ENCODE measurements at places on chromosomes 7 and 10.

DNA sequence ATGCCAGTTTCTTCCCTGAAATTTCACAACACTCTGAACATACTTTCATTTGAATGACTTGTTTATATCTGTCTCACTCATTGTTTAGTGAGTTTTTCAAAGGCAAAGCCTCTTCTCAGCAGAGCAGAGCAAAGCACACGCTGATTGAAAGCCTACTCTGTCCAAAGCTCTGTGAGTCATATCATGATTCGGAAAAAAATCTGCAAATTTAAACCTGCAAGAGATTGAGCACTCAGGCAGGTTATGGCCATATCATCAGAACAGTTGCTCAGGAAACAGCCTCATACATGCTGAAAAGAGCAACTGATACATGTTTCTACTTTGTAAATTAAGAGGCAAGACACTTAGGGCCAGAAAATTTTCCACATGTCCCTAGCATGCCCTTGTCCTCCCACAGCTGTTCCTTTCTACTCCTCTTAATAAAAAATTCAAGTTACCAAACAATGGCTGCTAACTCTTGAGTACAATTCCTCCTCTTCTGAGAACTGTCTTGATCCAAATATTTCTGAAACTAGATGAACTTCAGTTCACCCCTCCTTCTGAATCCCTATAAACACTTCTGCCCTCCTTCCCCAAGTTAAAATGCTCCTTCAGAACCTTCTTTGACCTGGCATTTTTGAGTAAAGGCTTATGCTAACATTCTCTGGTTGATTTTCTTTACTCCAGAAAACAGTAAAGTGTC is 140.6 kb upstream of the HPS1 start:
- no peak for DNase-seq

DNA sequence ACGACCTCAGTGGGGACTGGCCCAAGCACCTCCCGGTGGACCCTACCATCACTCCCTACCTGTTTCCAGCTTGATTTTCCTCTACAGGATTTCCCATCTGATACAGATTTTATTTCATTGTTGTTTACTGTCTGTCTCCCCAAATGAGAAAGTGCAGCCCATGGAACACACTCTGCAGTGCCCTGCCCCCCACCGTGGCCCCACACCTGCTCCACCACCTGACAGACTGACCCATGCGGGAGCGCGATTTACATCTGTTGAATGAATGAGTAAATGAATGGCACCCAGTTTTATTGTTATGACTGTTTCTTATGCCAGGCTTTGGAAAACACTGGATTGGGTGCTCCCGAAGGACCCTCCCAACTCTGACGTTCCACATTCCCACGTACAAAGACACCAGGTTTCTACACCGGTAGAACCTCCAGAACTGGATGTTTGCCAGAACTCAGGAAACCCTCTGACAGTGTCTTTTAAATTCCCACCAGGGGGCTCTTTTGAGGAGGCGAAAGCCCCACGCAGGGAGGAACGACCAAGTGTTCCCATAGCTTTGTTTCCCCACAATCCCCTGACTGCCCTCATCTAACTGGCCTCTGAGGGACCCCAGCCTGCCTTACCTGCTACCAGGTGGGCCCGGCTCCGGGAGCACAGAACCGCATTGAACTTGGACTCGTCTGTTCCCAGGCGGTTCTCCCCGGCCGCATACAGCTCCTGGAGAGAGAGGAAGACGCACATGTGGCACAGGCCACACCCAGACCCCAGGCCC is 29.0 kb downstream of the PLAC9 start:
- peak; percentile 13 for DNase-seq

DNA sequence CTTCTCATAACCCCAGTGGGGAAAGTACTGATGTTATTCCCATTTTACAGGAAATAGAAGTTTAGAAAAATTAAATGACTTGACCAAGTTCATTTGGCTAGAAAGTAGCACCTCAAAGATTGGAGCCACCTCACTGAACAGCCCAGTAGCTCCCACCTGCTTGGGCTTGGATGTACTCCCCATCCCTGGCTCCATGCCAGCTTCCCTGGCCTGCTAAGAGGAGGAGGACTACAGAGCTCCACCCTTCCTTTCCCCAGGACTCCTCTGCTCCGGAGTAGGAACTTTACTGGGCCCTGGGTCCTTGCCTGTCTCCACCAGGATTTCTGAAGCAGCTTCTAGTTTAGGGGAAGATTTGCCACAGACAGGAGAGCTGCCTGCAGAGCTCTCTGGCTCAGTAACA is 3.1 kb downstream of the HPS6 start:
- no peak for DNase-seq

DNA sequence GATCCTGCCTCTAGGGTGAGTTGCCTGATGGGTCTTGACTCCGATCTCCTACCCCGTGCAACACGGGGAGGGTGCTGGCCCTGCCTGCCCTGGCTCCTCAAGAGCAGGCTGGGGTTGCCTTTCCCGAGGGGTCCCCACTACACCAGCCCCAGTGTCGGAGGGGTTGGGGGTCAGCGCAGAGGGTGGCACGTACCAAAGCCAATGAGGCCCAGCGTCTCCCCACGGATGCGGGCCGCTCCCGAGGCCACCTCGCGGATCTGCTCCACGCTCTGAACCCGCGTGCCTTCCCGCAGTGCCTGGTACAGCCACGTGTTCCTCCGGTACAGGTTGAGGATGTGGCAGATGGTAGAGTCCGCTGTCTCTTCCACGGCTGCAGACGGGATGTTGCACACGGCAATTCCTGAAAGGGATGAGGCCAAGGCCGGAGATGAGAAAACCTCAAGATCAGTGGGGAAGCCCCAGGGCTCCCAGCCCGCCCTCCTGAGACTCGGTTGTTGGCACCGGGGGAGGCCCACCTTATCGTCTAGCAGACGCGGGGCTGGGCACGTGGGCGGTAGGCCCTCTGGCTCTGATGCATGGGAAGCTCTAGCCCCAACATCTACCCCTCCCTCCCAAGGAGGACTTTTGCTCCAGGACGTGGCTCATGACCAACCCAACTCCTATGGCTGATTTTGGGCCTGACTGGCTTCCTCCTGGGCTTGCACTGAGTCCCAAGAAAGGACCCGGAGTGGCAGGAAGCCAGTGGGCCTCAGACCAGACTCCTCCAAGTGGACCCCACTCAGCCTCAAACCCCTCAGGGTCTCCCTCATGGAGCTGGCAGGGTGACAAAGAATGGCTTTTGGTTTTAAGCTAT is 56.1 kb downstream of the ZRANB1 start:
- DNase-seq: no peak

DNA sequence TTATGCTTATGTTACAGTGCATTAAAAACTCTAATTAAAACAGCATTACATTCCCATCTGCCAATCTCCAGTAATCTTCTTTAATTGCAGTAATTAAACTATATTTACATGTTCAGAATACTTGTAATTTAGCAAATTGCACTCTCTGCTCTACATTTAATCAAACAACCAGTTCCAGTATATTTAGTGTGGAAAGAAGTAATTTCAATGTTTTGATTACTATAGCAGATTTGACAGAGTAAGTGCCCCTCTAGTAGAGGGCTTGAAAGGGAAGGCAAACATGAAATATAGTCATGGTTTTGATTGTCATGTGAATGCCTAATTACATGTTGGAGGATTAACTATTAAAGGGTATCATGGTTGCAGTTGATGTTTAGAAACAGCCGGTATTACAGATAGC is 739.7 kb downstream of the AUTS2 start:
- peak; percentile 84 for DNase-seq

- no peak for DNase-seq
These were observed 2.6 kb upstream of the HOXA9 start for GRCh38 chr7:27167916-27168264.

GRCh38 chr10:5402798-5403197 is 1.8 kb downstream of the TUBAL3 start:
- DNase-seq: no peak

- peak; percentile 75 for DNase-seq
These were observed 2.0 kb downstream of the YWHAG start for GRCh38 chr7:76356823-76357222.

DNA sequence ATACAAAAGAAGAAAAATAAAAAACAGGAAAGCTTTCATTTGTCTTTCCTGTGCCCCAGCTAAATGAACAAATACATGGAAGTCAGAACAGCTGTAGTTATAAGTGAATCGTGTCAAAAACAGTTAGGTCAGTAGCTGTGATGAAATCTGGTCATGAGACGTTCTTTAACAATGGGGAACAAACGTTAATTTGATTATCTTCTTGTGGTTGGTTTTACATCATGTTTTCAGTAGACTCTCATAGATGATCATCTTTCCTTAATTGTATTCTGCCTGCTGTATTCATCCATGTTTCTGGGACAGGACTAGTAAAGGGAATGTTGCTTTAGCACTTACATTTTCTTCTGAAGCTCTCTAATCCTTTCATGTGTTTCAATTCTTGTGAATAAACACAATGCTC is 97.0 kb downstream of the PCLO start:
- DNase-seq: no peak

GRCh38 chr7:68015122-68015977 is 1018.7 kb downstream of the TYW1 start:
- peak; percentile 27 for DNase-seq

- DNase-seq: no peak
These were observed 18.3 kb upstream of the EFCAB10 start for GRCh38 chr7:105599551-105599950.

DNA sequence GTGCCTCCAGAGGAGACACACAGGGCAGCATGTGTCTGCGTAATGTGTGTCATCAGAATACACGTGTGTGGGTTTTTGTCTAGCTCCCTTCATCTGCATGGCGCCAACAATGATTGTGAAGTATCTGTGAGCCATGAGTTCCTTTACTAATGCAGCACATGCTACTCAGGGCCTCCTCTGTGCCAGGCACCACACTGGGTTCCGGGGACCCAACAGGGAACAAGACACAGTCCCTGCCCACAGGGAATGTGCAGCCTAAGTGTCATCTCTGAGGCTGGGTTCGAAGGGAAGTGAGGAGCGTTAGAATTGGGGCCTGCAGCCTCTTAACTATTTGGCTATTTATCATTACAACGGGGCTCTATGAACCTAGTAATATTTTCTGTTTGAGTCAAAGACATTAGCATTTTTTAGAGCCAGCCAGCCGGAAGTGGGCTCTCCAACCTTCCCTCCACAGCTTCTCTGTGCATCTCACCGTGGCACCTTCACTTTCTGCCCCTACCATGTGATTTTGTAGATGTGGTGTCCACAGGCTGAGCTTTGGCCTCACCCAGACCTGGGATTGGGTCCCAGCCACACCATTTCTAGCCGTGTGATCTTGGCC is 43.9 kb upstream of the SRGN start:
- DNase-seq: no peak

DNA sequence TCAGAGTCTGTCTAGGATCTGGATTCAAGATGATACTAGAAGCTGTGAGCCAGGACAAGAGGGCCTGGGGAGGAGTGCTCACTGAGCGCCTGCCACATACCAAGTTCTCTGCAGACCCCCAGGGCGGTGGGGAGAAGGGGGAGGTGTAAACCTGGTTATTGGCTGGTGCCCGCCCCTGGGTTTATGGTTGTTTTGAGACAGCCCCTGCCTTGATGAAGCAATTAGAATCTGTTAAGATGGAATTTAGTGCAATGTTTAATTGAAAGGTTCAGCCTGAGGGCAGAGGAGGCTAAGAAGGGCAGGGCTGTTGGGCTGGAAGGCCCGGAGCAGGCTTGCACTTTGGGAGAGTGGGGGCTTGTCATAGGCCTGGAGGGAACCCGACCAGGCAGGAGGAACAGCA is 42.7 kb downstream of the PRF1 start:
- DNase-seq: no peak

GRCh38 chr10:86681047-86681446 is 12.7 kb downstream of the LDB3 start:
- DNase-seq: no peak

GRCh38 chr7:99106821-99107241 is 37.1 kb downstream of the SMURF1 start:
- no peak for DNase-seq

- no peak for DNase-seq
These were observed 233.3 kb upstream of the AOAH start for GRCh38 chr7:36957620-36958019.

DNA sequence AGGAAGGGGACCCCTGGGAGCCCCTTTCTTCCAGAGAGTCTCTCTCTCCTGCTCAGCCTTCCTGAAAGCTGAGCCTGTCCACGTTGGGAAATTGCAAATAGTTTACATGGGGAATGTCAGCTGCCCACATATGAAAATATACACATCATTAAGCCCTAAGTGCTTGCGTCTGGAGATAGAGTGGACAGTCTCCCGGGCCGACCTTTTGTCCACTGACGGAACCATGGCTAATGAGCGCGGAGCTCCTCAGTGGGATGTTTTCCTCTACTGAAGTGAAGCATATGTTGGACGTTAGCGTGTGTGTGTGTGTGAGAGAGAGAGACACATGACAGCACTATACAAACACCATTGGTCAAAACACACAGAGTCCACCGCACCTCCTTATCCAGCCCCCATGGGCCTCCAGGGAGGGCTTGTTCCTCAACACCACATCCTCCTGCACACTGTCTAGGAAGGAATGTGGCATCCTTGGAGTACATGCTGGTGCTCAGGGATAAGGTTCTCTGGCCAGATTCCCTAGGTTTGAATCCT is 128.4 kb downstream of the RGS10 start:
- DNase-seq: no peak

- no peak for DNase-seq
These were observed 937.6 kb upstream of the KCND2 start for GRCh38 chr7:119335405-119335804.

GRCh38 chr10:70260259-70260658 is 23.5 kb downstream of the NPFFR1 start:
- no peak for DNase-seq

DNA sequence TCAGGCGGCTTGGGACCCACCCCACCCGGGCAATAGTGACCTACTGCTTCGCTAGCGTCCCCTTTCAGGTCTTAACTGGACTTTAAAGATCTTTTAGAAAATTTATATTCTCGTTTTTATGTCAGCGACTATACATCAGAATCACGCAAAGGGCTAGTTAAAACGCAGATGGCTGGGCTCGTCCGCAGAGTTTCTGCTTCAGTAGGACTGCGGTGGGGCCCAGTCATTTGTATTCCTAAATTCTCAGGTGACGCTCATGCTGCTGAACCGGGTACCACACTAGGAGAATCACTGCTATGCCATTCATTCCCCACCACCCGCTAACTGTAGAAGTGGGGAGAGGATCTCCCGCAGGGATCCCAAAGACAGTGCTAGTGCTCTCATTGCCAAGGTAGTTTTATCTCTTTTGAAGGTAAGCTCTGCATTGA is 12.0 kb upstream of the SP8 start:
- no peak for DNase-seq

DNA sequence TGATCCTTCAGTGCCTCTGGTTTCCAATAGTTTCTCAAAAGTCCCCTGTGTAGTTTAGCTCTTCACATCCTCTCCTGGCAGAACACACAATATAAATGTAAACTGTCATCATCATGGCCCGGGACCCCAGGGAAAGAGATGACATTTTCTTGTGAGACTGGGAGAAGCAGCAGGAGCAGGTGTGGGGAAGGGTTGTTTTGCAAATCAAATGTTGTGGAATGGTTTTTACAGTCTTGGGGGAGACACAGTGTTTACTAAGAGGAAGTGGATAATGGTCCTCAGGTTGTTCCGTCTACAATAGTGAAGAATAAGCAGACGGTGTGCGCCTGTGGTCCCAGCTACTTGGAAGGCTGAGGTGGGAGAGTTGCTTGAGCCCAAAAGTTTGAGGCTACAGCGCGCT is 159.1 kb downstream of the SEC23IP start:
- DNase-seq: no peak

- DNase-seq: no peak
These were observed 46.6 kb downstream of the CLEC2L start for GRCh38 chr7:139570119-139570518.

Measured in NCI-H1105 (cell line).